Neural crest cell (in vitro differentiated cells): ENCODE measurements at places on chromosomes 1 and 21.

DNA sequence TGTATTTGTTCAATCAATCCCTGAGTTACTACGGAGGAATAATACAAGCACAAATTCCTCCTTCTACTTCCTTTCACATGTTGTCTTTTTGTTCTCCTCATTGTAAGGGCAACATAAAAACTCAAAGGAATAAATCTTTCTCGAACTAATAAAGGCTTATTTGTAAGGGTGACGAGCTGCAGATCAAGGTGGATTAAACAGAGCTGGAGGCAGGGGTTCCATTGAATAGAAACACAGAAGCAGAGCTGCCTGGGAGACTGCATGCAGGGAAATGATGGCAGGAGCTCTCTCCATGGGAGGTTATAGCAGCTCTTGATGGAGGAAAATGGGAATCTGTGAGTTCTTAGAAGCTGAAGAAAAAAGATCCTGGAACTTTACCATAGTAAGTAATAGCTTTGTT is 160.2 kb downstream of the CYYR1 start:
- DNase-seq = no peak

DNA sequence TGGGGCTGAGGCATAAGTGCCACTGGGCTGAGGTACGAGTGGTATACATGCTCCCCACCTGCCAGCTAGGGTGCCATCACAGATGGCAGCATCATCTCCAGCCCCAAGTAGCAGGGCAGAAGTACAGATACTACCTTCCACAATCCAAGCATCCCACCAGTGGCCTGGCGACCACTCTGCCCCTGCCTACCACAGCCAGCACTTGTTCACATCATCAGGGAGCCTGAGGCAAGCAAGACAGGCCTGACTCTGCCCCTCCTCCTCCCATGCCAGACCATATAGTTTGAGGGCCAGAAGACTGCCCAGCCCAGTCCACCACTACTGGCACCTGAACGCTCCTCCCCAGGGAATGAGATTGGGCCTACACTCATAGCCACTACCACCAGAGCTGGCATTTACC is 84.6 kb downstream of the SPATA6 start:
- no peak for DNase-seq

- no peak for DNase-seq
These were observed 59.5 kb downstream of the NAV1 start for GRCh38 chr1:201598396-201598795.

DNA sequence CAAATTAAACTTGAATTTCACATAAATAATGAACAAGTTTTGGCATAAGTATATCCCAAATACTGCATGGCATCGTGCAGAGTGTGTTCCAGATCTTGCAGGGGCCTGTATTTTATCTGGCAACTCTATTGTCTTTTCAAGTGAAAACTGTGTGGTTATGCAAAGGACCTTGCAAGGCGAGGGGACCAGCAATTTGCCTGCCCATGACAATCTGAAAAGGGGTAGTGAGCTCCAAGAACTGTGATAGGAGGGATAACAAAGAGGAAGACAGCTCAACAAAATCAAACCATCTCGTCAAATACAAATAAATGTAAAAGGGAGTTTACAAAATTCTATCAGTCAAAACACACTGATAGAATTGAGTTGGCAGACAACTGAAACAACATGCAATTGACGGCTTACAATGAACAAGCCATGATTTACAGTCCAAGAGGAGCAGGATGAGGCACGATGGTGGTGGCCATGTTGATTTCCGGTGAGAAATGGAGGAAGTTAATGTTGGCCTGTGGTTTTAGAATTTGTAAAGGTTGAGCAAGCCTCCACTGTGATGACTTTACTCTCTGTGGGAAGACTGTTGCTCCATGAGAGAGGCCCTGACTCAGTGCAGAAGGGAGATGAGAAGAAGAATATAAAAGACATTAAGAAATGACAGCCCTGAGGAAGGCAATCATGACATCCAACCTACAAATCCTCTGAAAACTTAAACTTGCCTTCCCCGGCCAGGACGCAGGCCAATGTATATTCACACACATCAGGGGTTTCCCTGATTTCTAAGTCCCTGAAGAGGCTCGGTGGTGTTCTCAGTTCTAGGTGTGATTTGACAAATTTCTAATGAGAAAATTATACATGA is 132.2 kb downstream of the ADSS2 start:
- DNase-seq = no peak

GRCh38 chr1:26338670-26339069 is 15.3 kb downstream of the CRYBG2 start:
- no peak for DNase-seq

DNA sequence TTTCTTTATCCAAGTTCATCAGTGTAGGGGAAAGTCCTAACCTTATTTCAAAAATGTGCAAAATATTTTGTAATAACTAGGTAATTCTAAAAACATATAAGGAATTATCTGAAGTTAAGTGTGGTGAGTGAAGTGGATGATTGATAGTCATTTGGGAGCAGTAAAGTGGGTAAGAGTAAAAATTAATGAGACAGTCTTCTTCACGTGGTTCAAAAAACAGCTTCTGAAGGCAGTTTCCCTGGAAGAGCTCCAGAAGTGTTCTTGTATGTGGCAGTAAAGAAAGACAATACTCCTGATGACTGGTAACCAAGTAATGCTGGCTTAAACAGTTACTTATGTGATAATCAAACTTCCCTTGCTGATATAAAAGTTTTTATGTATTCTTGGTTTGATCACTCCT is 50.3 kb downstream of the LEPR start:
- DNase-seq = no peak

- DNase-seq = no peak
These were observed 234.9 kb downstream of the NPHP4 start for GRCh38 chr1:5757187-5757805.

DNA sequence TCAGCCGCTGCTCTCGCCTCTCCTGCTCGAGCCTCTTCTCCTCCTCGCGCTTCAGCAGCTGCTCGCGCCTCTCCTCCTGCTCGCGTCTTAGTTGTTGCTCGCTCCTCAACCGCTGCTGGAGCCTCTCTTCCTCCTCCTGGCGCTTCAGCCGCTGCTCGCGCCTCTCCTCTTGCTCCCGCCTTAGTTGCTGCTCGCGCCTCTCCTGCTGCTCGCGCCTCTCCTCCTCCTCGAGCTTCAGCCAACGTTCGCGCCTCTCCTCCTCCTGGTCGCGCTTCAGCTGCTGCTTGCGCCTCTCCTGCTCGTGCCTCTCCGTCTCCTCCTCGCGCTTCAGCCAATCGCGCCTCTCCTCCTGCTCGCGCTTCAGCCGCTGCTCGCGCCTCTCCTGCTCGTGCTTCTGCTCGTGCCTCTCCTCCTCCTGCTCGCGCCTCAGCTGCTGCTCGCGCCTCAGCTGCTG is 3.7 kb downstream of the TCHH start:
- no peak for DNase-seq

DNA sequence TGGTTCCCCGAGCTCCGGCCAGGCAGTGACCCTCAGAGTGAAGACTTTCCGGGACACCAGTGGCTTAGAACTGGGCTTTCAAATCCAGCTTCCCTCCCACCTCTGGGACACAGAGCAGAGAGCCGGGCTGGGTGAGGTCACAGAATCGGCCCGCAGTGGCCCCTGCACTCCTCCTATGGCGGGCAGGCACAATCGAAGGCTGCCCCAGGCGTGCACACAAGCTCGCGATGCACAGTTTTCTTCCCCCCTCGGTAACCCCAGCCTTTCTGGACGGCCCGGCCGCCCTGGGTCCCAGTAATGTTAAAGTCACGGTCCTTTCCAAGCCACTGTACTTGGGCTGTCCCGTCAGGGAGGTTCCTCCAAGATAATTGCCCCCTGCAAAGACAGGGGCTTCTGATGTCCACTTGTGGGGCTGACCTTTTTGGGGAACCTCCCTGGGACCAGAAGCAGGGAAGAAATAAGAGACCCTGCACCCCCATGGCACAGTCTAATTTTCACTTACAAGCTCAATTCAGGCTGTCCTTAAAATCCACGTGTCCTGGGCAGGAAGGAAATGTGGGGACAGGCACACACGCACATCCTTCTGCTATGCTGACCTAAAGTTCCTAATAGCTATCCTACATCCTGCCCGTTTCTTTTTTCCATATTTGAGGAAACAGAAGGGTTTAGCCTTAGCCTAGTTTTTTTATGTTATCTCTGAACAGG is 13.7 kb downstream of the TFF3 start:
- no peak for DNase-seq

DNA sequence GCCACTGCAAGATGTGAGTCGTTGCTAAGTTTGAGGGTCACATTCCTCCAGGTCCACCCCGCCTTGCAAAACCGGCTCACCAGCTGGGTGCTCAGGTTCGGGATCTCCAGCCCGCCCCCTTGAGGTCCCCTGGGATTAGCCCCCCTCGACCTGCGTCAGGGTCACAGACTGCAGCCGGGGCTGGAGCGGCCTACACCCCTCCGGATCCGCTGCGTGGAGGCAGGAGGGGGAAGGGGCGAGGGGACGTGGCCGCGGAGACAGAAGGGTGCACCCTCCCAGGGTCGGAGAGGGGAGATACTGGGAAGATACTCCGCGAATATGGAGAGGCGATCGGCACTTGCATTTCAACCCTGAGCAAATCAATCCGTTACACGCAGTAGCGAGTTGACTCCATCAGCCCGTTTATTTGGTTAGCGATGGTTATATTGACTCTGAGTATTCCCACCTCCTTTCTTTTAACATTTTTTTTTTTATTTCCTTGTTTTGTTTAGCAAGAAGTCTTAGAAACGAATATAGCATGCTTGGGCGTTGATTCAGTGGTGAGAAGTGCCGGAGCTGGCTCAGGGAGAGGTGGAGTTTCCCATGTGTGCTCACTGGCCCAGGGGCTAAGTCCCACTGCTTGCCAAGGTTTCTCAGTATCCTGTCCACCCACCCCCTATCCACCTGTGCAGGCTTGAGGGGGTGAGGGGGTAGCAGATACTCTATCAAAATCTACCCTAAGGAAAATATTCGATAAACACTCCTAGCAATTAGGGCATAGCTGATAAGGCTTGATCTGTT is 997 bp downstream of the IFNAR2 start:
- peak; percentile 29 for DNase-seq

- DNase-seq = no peak
These were observed 3.8 kb downstream of the TMEM167B start for GRCh38 chr1:109094377-109094803.

DNA sequence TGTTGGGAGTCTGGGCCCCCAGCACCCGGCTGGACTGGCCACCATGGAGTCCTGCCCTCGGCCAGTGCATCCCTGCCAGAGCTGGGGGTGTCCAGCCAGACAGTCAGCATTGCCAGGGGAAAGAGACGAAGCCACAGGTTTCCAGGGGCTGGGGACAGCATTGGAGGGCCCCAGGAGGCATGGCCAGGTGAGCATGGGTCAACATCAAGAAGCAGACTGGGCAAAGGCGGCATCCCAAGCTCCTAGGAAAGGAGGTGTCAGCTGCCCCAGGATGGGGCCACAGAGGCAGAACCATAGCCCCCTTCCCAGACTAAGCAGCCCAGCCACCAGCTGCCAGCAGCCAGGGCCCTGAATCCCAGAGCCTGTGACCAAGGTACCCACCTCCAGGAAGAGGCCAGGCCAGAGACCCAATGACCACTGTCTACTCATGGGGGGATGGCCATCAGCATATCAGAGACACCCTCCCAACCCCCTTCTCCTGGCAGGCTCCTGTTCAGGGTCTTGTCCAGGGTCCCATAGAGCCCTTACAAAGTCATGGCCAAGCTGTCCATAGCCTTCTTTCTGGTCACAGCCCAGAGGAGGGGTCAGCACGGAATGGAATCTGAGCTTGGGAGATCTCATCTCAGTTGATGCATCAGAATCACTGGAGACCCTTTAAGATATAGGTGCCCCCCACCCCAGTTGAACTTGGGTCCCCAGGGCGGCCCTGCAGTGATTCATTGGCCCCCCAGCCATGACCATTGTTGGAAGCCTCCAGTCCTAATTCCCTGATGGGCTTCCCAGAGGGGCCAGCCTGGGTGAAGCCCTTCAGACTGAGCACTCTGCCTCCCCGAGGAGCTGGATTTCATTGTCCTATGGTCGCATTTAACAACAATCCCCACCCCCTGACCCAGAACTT is 32.5 kb downstream of the WNT3A start:
- no peak for DNase-seq

- no peak for DNase-seq
These were observed 313.4 kb upstream of the C1orf174 start for GRCh38 chr1:4213366-4213973.

DNA sequence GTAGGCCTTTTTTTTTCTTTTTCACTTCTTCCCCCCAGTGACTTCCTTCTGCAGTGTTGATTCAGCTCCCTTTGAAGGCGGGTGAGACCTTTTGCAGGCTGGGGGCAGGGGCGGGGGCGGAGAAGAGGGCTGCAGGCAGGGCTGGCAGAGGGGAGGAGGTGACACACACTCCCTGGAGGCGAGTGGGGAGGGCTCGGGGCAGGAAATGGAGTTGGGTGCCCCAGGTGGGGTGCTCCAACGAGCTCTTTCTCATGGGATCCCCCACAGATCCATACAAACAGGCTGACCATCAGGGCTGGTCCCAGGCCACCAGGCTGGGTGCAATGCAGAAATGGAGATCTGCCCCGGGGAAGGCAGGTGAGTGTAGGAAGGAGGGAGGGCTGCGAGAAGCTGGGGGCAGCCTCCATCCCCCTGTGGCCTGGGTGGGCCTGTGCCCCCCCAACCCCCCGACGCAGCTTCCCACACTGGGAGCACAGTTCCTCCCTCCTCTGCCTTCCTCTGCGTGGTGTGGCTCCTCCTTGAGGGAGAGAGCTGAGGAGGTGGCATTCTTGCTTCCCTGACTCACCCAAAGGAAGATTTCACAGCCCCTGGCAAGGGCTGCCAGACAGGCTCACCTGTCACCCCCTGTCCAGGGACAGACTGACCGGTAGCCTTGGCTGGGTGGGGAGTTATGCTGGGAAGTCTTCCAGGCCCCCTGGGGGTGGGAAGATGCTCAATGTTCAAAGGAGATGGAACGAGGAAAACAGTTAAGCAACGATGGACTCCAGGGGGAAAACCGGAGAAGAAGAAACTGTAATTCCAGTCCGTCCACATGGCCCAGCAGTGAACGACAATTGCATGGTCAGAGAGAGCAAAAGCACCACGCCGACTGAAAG is 7.1 kb upstream of the ITGB2 start:
- no peak for DNase-seq

DNA sequence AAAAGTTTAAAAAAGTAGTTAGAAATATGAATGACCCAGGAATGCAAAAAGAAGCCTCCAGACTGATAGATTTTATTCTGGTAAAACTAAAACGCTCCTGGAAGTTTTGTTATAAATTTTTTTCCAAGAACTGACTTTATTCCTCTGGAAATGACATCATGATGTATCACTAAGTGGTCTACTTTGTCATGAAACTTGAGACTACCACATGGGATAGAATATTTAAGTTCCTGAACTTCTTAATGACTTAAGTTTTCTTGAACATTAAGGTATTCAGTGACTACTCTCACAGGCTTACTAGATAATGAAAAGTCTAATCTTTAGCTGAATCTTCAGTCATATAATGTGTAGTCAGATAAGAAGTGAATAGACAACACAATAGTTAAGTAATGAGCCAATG is 842.2 kb downstream of the USP25 start:
- DNase-seq = no peak

GRCh38 chr1:107963601-107964335 is 1.2 kb downstream of the VAV3 start:
- peak; percentile 6 for DNase-seq

- DNase-seq = no peak
These were observed 40.2 kb downstream of the LGR6 start for GRCh38 chr1:202233804-202234203.

GRCh38 chr21:45590726-45591618 is 48.7 kb upstream of the SLC19A1 start:
- no peak for DNase-seq

- no peak for DNase-seq
These were observed 17.8 kb upstream of the MYCL start for GRCh38 chr1:39919545-39919944.

GRCh38 chr1:78006521-78006920 is 1.8 kb downstream of the DNAJB4 start:
- no peak for DNase-seq
